ENCODE measurements at places on chromosomes 6 and 20.

DNA sequence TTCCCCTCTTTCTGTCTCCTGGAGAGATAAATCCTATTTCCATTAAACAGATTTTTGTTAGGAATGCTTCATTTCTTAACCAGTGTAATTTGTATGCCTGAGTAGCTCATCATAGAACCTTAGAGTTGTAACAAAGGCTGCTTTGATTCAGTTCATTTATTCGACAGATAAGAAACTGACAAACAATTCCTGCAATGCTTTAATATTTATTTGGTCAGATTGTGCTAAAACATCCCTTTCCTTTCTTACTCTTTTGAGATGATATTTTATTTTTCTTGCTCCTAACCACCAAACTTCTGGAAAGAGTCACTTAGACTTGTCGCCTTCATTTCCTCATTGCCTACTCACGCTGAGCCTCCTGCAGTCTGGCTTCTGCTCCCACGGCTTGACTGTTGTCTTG is 89.0 kb upstream of the SUPT3H start:
- DNase-seq = no peak

DNA sequence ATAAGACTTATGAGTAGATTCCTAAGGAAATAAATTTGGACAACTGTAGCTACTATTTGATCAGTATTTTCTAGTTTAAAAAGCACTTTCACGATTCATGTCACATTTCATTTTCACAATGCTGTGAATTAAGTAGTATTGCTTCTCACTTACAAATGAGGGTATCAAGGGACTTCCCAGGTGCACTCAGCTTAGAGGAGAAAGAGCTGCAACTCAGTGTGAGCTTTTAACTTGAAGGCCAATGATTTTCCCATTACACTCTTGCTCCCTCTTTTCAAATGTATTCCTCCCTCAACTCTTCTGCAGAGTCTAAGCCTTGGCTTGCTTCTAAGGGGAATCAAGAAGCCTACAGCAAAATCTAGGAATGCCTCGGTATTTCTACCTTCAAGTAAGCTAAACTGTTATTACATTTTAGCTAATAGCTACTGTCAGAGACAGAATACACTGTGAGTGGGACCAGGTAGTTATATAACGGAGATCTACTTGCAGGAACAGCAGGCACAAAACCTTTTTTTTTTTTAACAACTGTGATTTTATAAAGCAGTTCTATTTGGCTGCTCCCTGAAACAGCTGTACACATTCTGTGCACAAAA is 339.0 kb downstream of the SYNE1 start:
- DNase-seq = no peak

- DNase-seq = peak; percentile 94
Observed at GRCh38 chr20:20498076-20498861, 130.4 kb downstream of the INSM1 start.

DNA sequence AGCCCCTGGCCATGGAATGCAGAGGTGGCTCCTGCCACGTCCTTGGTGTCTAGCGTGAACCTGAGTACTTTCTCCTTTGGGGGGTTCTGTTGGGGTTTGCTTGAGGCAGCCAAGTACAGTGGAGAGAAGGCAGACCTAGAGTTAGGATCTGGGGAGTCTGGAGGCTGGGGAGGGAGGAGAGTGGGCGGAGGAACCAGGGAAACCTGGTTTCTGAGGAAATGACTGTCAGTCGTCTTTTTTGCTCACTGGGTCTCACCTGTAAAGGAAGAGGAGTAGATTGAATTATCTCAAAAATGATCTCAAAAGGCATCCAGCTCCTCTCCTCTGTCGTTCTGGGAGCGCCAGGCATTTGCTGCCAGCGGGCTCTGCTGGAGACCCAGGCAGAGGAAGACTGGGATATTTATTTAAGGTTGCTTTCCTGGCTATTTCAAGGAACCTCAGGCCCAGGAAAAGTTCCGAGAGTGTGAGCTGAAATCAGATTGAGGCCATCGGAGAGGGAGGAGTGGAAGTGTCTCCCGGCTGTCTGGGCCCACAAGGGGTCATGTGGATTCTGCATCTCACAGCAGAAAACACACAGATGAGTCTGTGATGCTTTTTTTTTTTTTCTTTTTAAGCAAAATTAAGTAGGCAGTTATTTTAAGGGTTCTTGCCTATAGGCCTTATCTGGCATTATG is 16.1 kb downstream of the EPB41L1 start:
- no peak for DNase-seq

DNA sequence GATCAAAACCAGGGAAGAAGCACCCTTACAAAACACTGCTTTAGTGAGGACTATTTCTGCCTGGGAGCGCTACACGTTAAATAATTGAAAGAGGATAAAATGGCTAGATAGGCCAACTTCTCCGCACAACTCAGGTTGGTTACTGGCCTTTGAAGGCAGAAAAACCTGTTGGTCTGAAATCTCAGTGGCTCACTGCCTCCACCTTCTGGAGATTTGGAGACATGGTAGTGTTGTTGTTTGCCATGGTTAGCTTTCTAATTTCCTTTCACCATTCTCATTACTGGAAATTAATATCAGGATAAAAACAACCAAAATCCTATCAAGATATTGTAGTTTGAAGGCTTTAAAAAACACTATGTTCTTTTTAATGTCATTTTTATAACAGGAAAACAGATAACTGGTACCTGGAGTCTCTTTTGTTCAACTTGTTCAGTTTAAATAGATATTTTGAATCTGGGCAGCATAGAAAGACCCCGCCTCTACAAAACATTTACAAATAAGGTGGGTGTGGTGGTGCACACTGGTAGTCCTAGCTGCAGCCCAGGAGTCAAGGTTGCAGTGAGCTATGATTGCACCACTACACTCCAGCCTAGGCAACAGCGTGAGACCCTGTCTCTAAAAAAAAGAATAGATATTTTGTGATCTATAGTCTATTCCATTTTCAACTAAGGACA is 27.5 kb upstream of the BCLAF1 start:
- DNase-seq = peak; percentile 19

GRCh38 chr20:57800791-57801430 is 91.1 kb upstream of the PMEPA1 start:
- no peak for DNase-seq

- no peak for DNase-seq
Observed at GRCh38 chr6:90178384-90178855, 118.2 kb downstream of the BACH2 start.
